ENCODE measurements at places on chromosomes 6 and 20.

DNA sequence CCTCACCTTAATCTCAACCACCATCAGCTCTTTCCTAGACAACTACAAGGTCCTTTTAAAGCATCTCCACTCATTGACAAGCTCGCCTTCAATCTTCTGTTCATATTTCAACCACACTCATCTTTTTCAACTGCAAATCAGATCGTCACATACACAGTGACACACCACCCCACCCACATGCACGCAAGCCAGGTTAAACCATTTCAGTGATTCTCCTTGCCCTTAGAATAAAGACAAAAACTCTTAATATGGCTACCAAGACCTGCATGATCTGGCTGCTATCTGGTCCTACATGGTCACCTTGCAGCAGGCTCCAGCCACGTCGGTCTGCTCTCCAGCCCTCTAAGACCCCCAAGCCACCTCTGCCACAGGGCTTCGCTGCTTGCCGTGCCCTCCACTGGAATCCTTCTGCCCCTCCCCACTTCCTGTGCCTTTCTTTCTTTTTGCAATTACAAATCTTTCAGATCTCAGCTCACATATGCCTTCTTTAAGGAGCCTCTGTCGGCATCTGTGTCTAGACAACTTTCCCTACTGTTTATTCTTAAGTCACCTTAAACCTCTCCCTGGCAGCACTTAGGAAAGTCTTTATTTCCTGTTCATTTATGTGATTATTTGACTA, 507.3 kb upstream of the ARID1B start:
- DNase-seq = no peak

DNA sequence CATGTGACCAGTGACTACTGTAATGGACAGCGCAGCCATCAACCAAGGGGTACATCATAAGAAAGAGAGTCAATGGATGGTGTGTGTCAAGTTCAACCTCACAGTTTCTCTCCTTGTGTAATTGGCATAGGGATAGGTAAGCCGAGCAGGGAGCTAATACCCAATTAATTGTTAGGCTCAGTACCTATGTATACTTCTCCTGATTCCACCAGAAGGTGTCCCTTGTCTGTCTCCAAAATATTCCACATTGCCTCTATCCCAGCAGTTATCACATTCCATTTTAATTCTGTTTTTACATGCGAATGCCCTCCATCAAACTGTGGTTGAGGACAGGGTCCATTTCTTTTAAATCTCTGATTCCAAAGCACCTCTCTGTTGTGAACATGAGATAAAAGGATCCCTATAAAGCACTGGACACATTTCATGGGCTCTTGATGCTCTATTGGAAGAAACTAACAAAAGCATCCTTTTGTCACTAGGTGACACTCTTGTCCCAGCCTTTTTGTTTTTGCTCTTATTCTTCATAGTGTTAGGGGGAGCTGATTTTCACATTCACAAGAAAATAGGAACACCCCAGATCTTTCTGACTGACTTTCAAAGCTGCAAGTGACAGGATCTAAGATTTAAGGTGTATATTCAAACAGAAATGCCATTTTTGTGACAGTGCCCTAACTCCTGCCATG, 38.9 kb downstream of the FBXO9 start:
- DNase-seq = no peak

DNA sequence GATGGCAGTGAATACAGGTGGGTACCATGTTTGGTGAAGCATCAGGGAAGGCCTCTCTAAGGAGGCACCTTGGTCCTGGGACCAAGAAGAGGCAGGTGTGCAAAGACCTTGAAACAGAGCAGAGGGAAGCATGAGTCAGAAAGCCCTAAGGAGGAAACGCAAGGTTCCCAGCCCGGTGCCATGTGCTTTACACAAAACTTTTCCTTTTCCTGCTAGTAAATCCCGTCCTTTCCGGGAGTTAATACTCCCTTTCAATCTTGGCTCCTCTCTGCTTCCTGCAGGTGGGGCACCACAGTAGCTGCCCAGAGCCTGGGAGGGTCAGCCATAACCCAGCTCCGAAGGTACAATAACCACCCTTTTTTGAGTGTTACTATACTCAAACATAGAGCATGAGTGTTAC, 19.4 kb upstream of the SLC23A2 start:
- no peak for DNase-seq

DNA sequence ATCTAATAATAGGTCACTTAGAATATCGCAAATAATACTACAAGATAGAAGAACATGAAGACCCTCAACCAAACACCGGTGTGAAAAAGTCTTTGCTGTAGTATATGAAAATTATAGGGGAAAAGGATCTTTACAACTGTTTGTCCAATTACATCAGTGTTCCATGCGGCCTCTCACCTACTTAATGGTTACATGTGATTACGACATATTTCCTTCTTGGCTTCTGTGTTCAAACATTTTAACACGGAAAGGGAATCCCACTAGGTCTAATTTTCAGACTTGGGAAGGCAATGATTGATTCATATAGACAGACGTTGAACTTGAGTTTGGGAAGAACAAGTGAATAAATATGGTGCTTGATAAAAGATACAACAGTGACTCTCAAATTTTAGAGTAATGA, 273.4 kb downstream of the KIF16B start:
- no peak for DNase-seq

GRCh38 chr20:38426006-38426897, 8.9 kb downstream of the SNHG17 start:
- no peak for DNase-seq

- DNase-seq = no peak
These were observed 78.8 kb upstream of the OPRM1 start for GRCh38 chr6:153960281-153960680.

DNA sequence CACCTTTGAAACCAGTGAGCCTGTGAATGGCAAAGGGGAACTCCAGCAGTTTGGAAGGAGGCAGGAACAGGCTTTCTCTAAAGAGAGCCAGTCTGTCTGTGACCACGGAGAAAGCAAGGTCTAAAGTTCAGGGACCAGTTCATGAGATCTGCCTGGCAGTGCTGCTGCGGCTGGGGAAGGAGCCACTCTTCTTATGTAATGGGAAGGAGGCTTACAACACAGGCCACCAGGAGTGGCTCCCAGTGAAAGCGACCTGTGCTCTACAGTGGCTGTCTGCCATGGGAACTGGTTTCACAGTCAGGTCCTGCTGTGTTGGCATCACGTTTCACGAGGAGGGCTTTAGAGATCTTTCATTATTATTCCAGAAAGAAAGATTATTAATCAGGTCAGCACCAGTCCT, 291.9 kb upstream of the PRDM1 start:
- no peak for DNase-seq

- no peak for DNase-seq
These were observed 37.2 kb downstream of the ARFGEF2 start for GRCh38 chr20:48958743-48959142.

DNA sequence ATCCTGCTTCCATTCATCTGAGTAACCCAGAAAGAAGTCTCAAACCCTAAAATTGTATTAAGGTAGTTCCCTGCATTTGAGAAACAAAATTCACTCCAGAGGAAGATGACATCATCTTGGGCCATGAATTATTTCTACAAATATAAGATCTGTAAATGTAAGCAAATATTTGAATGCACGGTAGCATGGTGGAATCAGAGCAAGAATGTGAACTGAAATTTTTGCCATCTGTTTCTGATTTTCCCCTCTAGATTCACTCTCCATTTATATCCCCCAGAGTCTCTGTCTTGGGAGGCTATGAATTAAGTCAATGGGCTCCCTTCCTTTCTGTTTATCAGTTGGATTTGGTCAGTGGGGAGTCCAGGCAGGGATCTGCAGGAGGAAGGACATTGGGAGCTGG, 5.8 kb upstream of the MAP3K5 start:
- no peak for DNase-seq

- no peak for DNase-seq
These were observed 151.1 kb downstream of the KHDC1L start for GRCh38 chr6:73074175-73074574.

- DNase-seq = no peak
These were observed 88.8 kb downstream of the ADTRP start for GRCh38 chr6:11689847-11690246.

DNA sequence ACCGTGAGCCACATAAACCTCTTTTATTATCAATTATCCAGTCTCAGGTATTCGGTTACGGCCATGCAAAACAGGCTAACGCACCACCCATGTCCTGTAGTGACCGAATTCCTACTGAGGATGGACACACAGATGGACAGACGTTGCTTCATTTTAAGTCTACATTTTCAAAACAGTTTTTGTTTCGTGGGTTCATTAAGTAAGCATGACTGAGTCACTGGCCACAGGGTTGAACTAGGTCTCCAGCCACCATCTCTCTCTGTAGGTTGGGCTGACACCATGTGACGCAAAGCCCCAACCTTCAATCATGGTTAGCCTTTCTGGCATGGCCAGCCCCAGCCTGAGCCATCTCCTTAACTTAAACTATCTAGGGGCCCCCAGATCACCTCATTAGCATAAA, 110.0 kb upstream of the SLC22A23 start:
- DNase-seq = no peak

- no peak for DNase-seq
These were observed 61.2 kb downstream of the PCSK2 start for GRCh38 chr20:17287998-17288397.

GRCh38 chr6:106631346-106631745, 2.0 kb downstream of the QRSL1 start:
- DNase-seq = no peak

DNA sequence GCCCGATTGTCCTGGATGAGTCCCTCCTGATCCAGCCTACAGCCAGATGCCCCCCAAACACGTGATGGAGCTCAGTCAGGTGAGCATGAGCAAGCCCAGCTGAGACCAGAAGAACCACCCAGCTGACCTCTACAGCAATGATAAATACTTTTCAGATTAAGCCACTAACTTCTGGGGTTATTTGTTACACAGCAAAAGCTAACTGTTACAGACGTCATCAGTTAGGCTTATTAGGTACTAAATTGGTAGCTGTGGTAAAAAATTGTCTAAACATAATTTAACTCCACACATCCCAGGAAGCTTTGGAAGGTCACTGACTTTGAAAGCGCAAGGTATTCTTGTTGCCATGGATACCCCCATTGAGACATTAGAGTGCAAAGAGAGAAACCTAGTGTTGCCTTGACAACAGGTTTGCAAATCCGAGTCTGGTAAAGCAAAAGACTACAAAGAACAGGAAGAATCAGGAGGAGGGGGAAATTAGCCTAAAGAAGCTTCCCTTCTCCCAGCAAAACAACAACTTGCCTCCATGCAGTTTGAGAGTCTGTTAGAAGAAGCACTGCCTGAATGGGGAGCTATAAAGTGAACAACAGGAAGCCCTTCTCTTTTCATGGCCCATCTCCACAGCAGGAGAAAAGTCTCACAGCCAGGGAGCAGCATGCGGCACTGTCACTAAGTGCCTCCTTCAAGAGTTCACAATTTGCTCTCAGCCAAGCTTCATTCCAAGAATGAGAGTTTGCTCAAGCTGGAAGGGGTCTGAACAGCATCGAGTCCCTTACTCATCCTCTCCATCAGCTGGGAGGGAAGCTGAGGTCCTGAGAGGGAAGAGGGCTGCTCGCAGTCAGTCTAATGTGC, 41.7 kb upstream of the ZNF831 start:
- DNase-seq = no peak

DNA sequence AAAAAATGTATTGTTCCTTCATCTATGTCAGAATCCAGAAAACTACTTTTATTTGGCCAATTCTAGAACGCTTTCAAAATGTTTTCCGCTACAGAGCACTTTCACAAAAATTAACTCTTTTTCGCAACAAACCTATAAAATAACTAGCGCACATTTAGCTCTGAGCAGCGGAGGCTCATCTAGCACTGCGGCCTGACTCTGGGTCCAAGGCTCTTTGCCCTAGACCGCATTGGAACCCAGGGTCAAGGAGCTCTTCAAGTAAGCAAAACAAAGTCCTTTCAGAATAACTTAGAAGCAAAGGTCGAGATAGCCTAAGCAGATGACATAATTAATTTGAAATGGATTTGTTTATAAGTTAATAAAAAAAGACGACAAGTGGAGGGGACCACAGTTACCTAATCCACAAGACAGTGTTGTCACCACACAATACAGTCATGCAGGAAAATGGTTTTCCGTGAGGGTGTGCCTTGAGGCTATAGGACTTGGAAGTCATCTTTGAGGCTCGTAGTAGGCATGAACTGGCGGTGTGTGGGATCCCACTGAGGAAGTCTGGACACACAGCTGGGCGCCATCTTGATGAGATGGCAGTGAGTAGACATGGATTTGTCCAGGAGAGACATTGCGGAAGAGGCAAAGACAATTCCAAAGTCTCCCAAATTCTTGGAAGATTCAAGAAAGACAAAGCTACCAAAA, 29.2 kb upstream of the IRF4 start:
- DNase-seq = no peak

DNA sequence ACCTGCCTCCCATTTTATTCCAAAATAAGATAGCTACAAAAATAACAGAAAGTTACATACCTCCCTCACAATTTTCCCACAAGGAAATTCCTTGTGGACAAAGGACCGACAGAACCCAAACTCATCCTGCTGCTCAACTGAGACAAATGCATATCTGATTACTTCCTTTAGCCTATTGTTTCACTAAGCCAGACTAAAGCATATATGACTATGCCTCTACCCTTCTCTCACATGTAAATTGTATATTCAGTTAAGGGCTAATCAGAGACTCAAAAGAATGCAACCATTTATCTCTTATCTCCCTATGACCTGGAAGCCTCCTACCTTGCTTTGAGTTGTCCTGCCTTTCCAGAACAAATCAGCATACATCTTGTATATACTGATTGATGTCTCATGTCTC, 72.1 kb downstream of the MANEA start:
- DNase-seq = no peak

DNA sequence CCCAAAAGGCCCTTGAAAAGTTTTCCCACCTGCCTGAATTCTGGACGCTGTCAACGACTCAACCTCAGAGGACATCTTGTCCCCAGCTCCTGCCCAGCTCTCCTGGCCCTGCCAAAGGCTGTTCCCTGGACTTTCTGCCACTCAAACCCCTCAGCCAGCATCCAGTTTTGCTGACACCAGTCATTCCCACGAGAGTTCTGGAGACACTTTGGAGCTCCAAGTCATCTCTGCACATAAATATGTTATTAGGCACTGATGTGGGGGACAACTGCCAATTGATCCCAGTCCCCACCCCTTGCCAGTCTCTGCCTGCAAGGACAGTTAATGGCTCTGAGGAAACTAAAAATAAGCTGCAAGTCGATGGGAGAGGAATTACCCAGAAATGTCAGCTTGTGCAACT, 38.9 kb upstream of the KCNB1 start:
- DNase-seq = no peak

GRCh38 chr6:169967687-169968086, 216.3 kb downstream of the ERMARD start:
- no peak for DNase-seq

DNA sequence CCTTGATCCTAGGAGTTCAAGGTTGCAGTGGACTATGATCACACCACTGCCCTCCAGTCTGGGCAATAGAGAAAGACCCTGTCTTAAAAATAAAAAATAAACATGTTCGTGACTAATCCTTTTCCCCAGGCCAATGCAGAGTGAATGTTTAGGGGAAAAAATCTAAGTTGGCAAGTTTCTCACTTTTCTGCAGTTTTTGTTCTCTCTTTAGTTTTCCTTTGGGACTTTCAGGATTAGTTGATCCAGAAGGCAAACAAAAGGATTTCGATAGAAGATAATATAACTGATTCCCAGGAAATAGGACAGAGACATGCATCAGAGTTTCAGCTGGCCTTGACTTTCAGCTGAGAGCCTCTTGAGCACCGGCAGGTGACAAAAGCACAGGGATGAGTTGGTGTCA, 53.3 kb downstream of the SOD2 start:
- no peak for DNase-seq

Measured in GM12892 (cell line).